ENCODE measurements at places on chromosomes 3 and 15.

- DNase-seq, result no peak
Observed at GRCh38 chr3:2554656-2555055, 456.0 kb downstream of the CNTN4 start.

DNA sequence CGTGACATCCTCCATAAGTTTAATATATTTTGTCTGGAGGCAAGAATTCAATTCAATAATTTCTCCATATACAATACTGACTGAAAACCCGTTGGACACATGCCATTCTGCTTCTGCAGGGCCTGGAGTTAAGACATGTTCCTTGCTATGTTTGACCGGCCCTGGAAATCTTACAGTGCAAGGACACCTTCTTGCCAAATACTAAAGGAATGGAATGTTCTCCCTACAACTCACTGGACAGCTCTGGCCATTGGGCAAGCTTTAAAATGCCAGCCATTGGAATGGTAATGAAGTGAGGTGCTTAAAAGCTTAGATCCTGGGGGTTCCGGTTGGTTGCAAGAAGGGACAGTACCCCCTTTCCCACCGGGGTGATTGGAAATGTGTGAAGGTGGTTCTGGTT is 329.8 kb upstream of the PROK2 start:
- DNase-seq, result no peak

GRCh38 chr3:148974726-148975125 is 16.6 kb upstream of the GYG1 start:
- DNase-seq, result no peak

DNA sequence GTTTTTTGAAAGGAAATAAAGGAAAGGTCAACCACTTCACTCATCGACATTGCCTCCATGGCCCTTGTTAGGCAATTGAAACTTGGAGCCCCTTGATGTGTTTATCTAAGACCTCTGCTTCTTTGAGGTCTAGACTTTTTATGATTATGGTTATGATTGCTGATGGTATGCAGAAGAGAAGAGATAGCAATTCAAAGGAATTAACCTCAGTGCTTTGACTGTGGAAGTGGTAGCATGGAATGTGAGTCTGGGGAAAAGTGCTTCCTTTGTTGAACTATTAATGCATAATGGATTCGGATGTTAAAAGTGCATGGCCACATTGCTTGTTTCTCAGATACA is 46.1 kb downstream of the FNDC3B start:
- DNase-seq, result no peak

DNA sequence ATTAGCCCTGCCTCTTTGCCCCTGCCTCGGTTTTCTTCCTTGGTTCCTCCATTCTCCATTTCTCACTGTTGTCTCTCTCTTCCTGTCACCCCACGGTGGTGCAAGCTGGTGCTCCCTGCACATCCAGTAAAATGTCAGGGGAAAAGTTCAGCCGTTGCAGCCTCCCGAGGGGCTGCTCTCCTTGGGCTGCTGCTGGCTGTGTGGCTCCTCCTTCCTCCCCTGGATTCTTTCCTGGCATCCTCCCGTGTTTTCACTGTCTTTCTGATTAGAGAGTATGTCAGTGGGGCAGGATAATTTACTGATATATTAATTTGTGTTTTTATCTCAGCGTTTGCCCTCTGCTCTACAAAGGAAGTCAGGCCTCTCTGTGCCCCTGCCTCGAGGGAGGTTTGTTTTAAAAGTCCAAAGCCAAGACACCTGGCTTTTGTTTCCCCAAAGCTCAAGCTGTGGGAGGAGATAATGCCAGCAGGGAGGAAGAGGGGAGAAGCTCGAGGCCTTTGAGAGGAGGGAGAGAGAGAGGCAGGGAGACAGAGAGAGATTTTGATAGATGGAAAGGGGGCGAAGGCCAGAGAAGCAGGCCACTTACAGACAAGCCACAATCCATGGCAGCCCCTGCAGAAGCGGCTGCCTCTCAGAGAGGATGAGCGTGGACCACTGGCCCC is 150.3 kb upstream of the NR2F2 start:
- no peak for DNase-seq

DNA sequence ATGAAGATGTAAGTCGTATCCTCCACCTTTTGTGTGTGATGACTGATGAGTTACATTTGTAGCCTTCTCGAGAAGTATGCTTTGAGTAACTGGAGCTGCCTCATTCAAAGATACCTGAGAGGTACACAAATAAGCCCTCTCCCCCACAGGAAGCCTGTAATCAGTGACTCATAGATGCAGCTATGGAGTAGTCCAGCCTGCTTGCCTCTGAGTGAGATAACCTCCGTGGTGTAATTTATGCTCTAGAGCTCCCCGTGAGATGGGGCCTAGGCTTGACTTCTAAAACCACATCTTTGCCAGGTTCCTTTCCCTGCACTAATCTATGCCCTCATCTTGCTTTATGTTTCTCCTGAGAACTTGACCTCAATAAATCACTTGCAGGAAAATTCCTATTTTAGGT is 291.7 kb downstream of the SUCLG2 start:
- DNase-seq, result no peak

DNA sequence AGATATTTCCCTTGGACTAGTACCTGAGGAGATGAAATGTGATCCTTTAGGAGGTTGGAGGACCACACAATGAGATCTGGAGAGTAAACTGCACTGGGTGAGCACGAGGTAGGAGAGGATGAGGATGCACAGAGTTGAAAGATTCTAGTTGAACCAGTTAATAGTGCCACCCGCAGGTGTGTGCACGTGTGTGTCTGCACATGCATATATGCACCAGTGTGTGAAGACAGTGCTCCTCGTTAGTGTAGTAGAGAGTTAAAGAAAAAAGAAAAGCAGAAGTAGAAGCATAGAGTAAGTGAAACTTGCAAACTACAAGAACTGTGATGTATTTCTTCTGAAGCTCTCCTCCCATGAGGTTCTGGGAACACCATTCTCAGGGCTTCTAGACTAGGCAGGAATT is 8.4 kb downstream of the MED12L start:
- DNase-seq, result no peak

All from CD4-positive, alpha-beta T cell treated with Interleukin-1 beta for 1 hour (primary cell).